ENCODE measurements at places on chromosomes 2 and 18. TPM values are rescaled to one million over a fixed set of nuclear protein-coding genes. Genes with fewer than 3 reads are reported as not detected.

The CD226 gene
- total RNA-seq: not detected

The PAIP2B gene
- 0.54 TPM for total RNA-seq

The ADAM23 gene
- total RNA-seq: 5.7 TPM

The CCDC102B gene
- total RNA-seq: 16.6 TPM

The FAM228B gene
- total RNA-seq: 8.9 TPM

The PPIG gene
- total RNA-seq: 23.6 TPM

The CNDP1 gene
- total RNA-seq: not detected

The AMER3 gene
- not detected for total RNA-seq

The GALNT3 gene
- total RNA-seq: 0.69 TPM

The IL1RL2 gene
- 3.5 TPM for total RNA-seq
